ENCODE measurements at places on chromosomes 11 and 22.

- DNase-seq, result no peak
These were observed 54.3 kb upstream of the MUC15 start for GRCh38 chr11:26626346-26626745.

DNA sequence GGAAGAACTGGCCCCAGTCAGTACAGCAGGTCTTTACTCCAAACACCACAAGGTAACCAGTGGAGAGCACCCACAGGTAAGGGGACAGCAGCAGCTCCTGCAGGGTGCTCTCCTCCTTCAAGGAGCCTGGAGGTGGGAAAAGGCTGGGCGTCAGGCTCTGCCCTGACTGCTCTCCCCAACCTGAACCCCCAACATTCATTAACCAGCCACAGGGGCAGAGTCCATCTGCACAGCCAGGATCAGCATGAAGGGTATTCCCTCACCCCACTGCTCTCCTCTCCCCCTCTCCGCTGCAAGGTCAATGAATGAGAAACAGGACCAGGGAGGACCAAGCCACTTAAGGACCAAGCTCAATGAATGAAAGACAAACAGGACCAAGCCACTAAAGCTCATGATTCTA is 3.7 kb downstream of the SLC37A4 start:
- DNase-seq, result no peak

GRCh38 chr11:59418156-59418555 is 8.1 kb downstream of the OR5A2 start:
- DNase-seq, result no peak

GRCh38 chr22:44894321-44894720 is 115.5 kb downstream of the PHF21B start:
- DNase-seq, result no peak

GRCh38 chr22:19085233-19085718 is 36.9 kb downstream of the DGCR2 start:
- DNase-seq, result no peak

DNA sequence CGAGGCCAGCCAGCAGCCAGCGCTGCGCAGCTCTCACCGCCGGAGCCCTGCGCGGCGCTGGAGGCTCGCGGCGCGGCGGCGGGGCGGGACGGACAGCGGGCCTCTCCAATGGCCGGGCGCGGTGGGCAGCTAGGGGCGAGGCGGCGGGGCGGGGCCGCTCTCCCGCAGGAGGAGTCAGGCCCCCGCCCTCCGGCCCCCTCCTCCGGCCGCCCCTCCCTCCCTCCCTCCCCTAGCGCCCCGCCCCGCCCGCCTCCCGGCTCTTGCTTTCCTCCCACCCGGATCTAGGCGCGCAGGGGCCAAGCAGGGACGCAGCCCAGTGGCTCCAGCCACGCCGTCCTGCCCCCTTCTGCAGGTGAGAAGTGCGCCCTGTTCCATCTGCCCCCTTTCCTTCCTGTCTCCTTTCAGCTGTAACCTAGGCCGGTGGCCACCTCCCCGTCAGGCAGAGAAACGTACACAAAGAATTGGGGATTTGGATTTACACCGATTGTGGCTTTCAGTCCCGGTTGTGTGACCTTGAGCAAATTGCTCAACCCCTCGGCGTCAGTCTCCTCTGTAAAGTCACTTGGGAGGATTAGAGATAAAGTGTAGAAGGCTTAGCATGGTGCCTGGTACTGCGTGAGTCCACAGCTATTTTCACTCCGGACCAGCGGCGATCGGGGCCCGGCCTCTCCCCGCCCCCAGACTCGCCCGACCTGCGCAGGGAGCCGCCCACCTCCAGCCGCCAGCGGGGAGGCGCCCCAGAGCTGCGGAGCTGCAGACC is at the start of gene FZD4:
TSS of gene FZD4 (minus strand) at position 35 of the 760 bp plus-strand sequence. CDS start 310 bp downstream, outside the sequence.
- DNase-seq, result peak; percentile 63

DNA sequence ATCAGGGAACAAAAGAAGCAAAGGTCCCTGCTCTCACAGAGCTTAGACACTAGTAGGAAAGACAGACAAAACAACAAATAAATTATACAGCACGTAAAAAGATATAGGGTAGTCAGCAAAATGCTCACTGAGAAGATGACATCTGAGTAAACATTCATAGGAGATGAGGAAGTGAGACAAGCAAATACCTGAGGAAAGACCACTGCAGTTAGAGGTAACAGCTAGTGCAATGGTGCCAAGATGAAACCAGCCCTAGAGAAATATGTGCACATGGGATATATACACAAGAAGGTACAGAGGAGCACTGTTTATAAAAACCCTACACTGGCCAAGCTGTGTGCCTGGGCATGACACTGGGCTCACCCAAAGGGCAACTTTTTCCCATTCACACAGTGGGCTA is 9.8 kb downstream of the CYP2R1 start:
- DNase-seq, result no peak

DNA sequence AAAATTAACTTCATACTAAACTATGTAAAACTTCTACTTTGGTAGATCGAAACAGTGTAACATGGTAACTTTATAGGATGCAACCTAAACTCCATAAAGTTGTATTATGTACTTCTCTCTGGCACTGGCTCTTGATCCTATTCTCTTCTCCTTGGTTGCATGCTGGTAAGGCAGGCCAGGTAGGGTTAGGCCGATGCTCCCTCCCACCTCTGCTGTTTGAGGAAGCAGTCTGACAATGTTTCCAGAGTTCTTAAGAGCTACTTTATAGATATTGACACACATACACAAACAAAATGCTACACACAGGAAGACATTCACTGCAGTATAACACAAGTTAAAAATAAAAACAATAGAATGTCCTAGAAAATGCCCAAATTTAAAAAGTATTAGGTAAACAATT is 22.5 kb downstream of the CTSC start:
- no peak for DNase-seq

DNA sequence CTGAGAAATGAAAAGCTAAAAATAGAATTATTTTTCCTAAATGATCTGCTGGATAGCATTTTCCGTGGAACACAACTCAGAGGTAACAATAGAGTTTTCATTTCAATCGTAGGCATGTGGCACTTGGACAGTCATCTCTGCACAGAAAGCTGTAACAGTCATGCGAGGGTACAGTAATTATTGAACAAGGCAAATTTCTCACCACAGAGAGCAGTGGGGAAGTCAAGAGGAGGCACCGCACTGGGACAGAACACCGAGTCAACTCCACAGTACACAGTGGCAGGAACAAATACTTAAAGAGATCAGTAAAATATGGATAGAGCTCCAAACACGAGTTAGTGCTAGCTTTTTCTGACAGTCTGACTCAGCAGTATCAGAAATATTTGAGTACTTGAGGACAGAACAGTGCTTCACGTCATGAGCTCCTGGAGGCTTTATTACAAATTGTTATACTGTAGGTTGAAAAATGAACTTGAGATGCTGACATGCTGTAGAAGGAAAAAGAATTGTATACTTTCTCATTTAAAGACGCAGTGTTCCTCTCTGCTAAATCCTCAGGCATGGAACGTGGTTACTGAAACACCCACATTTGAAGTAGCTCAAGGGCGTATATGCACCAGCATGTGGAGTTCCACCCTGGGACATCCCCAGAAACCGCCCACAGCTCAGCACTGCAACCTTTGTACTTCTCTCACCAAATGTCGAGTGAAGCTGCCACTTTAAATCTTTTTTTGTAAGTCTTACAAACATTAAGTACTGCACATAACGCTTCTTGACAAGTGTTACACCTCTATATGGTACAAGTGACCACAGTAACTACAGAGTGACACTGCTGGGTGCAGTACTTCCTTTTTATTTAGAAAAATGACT is 27.4 kb upstream of the YPEL1 start:
- DNase-seq, result peak; percentile 40

Measured in activated CD4-positive, alpha-beta memory T cell treated with anti-CD3 and anti-CD28 coated beads, Interleukin-2, amount 10 ng/mL, durations not matched to agents 7 days and 5 days (primary cell).